ENCODE measurements at places on chromosomes 1 and 21. TPM values are rescaled to one million over a fixed set of nuclear protein-coding genes. Genes with fewer than 3 reads are reported as not detected.

DNA sequence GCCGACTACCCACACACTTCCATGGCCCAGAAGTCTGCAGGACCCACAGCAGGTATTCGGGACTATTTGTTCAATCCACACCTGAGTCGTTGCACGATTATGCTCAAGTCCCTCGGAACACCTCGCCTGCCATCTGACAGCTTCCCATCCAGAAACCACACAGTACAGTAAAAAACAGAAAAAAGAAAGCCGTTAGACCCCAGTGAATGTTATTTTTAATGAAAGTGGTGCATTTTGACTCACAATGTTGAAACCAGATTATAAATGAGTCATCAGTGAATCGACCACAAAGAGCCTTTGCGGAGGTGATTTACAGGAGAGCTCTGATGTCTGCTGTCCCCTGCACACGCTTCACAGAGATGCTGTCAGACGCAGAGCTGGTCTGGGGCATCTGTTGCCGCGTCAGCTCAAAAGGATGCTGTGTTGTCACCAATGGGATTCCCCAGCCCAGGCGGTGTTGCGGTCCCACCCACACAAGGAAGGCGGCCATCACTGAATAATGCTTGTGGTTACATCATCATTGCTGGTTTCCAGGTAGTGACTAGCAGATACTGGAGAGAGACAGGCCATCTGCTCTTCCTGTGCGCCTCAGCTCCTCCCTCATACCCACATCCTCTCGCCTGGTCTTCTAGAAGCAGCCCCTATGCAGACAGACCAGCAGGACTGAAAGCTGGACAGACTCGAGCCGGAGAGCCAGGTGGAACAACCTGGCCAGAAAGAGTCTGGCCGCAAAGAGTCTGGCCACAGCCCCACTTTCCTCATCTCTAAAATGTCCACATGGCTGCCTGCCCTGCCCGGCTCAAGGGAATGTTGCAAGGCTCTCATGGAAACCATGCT, 116.8 kb downstream of the TOMM20 start:
- DNase-seq: no peak

Gene GJC2
- total RNA-seq: 0.72 TPM

Gene OR2M3
- not detected for total RNA-seq

DNA sequence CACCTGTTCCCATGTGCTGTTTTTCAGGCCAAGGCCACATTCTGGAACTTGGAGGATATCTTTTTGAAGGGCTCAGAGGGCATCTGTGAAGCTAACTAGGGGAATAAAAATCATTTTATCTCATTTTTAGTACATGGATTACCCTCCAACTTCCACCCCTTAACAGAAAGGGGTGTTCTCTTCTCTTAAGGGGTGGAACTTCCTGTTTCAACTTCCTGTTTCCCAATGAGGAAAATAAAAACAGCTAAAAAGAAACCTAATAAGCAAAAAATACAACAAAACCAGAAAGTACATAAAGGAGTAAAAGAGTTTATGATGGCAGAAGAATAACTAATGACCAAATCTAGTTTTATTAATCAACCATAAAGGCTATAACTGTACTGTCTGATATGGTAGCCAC, 24.8 kb upstream of the SLC22A15 start:
- DNase-seq: no peak

GRCh38 chr1:45622524-45623394, 1.1 kb downstream of the CCDC17 start:
- DNase-seq: peak; percentile 45

GRCh38 chr1:202589190-202589930, 120.9 kb downstream of the SYT2 start:
- no peak for DNase-seq

DNA sequence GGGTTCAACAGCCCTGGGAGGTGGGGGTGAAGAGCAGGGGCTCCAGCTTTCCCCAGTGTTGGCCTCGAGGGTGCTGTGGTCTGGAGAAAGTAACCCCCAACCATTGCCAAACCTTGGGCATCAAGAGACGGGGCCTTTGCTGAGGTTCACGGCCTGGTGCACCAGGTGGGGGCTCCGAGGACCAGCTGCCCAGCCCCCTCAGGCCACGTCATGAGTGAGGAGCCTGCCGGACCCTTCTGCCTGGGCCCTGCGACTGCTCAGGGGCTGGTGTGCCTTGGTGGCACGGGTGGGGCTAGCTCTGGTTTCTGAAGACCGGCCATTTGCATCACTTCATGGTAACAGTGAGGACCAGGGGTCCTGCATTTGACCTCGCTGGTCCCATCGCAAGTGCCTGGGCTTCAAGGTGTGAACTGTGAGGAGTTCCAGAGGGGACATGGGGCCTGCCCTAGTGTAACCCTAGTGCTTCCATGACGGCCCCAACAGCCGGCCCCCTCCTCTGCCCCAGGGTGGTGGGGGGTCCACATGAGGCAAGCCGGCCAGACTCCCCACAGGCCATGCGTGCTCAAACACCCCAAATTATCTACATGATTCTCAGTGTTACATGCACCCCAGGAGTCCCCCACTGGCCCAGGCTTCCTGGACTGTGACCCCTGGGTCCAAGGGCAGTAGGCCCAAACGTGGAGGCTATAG, 13.5 kb downstream of the MORN1 start:
- DNase-seq: no peak

Gene PLA2G2C
- total RNA-seq: not detected

DNA sequence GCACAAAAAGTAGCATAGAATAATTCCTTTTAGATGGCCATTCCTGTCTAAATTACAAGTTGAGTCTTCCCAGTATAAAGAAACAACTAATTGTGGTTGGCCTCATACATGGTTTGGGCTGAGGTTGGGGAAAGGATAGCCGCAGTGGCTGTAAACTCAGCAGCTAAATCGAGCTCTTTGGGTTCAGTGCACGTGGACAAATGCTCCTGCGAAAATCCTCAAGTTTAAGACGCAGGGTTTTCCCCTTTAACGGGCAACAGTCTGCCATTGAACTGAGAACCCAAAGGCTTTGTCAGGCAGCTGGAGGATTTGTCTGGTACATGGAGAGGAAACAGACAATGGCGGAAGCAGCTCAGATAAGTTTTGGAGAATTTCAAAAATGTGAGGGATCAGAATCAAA, 331.9 kb downstream of the TGFB2 start:
- DNase-seq: no peak

- DNase-seq: no peak
These were observed 87.4 kb upstream of the KIF1B start for GRCh38 chr1:10122926-10123325.

DNA sequence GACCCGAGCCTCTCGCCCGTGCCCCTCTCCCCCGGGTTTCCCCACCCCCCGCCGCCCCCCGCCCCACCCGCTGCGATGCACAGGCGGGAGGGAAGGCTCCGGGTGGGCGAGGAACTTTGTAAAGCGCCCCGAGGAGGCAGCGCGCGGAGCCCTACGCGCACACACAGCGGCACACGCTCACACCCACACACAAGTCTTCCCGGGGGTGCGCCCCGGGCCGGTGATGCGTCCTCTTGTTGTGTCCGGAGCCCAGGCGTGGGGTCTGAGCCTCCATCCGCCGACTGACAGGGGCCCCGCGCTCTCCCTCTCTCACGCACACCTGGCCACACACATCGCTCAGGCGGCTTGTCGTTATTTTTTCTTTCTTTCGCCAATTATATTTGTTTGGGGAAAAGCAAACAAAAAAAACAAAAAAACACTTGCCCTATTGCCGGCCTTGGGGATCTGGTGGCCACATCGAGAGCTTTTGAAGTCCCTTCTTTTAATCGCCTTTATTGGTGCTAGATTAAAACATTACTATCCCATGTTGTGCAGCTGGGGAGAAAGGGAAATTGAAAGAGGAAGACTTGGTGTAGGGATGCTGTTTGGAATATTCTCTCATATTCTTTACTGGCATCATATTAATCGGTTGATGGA, 770 bp downstream of the NTNG1 start:
- DNase-seq: peak; percentile 30

Gene AMY1A
- total RNA-seq: not detected

- no peak for DNase-seq
These were observed 121.4 kb upstream of the RUNX3 start for GRCh38 chr1:25051504-25051903.

GRCh38 chr1:53069265-53069662, 7.3 kb downstream of the PODN start:
- DNase-seq: no peak

Gene OR2L8
- not detected for total RNA-seq

- DNase-seq: no peak
These were observed 2.5 kb upstream of the TRAPPC3 start for GRCh38 chr1:36151845-36152203.

- DNase-seq: no peak
These were observed 13.2 kb upstream of the C2CD2 start for GRCh38 chr21:41966872-41967621.

Gene CDKN2C
- 0.14 TPM for total RNA-seq

- peak; percentile 35 for DNase-seq
These were observed 179.9 kb upstream of the FGGY start for GRCh38 chr1:59116920-59117542.

DNA sequence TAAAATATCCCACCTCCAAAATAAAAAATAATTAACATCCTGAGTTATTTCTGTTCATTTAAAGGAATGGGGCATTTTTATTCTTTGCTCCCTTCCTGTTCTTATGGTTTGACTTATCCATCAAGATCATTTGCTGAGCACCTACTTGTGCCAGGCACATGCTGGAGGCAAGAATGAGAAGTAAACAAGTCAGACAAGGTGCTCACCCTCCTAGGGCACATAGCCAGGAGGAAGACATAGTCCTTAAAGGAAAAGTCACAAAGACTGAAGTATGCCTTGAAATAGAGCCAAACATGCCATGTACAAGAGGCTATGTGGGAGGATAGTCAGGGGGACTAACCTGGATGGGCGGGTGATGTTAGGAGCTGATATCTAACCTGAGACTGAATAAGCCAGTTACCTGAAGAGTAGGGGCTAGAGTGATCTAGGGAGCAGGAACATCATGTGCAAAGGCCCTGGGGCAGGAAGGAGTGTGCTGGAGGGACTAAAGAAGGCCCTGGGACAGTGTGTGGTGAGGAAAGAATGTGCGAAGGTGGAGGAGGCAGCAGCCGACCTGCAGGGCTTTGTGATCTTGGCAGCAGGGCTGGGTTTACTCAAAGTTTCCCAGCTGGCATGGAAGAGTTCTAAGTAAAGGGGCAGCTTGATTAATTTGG, 233.5 kb downstream of the MATN1 start:
- DNase-seq: no peak

GRCh38 chr1:154361357-154361756, 36.0 kb downstream of the ATP8B2 start:
- DNase-seq: no peak

DNA sequence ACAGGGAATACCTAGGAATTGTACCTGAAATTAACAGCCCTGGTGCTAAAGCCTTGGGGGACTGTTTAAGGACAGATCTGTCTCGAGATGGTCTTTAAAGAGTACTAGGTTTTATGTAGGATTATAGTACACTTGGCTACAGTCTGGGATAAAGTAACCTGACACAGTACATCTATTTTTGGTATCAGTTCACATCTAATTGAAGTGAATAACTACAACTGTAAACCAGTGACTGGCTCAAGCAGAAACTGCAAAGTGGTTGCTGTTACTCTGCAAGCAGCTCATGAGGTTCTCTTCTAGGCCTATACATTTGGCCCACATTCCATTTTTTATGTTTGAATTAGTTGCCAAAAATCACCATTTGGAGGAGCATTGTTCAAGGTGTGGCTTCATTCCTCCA, 320.8 kb upstream of the USP25 start:
- DNase-seq: no peak

GRCh38 chr1:112714313-112715263, 544 bp downstream of the PPM1J start:
- DNase-seq: no peak

Gene RHBDL2
- 0.26 TPM for total RNA-seq

DNA sequence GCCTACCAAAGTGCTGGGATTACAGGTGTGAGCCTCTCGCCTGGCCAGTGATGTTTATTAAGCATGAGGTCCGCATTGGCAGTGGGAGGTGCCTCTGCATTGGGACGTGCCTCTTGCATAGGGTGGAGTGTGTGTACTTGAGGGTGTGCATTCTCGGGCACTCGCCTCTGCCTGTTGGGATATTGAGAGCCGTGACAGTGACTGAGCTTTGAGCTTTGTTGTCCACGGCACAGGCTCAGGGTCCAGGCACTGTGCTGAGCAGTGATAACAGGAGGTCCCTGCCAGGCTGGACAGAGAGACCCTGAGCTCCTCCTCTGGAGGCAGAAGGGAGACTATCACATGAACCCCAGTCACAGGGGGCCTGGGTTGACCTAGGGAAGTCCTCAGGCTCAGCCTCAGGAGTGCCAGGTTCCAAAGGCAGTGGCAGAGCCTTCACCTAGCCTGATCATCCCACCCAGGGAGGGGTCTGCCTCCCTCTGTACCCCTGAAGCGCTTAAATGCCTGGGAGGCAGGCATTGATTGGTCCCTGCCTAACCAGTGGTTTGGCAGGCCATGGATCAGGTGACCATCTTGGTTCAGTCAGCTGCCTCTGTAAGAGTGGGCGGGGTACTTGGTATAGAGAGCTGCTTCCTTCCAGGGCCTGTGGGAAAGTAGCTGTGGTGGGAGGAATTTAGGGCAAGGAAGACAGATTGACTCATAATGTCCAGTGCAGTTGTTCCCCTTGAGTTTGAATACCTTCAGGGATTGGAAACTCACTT, 213.8 kb upstream of the TMEM51 start:
- no peak for DNase-seq

GRCh38 chr1:244874974-244875579, 10.7 kb upstream of the HNRNPU start:
- peak; percentile 80 for DNase-seq

DNA sequence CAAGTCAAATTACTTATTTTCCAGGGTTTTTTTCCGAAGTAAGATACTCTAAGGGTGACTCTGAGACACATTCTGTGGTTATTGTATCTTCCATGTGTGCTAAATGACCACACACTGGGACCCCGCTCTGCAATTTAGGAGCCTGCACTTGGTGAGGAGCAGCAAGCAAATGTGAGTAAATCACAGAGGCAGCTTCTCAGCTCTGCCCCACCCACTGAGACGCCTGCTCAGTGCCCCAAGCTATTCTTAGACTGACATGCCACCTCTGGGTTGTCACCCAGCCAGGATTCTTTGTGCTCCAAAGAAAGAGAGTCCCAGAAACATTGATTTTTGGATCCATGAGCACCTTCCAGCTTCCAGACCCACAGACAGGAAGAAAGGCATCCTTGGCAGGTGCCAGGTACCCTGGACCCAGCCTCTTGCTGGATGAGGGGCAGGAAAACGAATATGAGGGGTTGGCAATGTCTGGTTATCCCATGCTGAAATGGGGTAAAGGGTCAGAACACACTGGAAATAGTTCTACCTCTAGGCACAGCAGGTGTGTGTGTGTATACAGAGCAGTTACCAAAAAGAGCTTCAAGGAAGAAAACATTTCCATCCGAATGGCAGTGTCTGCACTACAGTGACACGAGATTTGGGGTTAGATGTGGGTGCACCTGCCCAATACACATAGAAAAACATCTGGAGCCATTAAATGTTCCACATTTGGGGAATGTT, 41.2 kb downstream of the TNR start:
- DNase-seq: no peak

Gene CR1
- 0.13 TPM for total RNA-seq

Gene RGS7
- total RNA-seq: 1.2 TPM

- no peak for DNase-seq
These were observed 90.5 kb downstream of the SPATA17 start for GRCh38 chr1:217721692-217722091.

- no peak for DNase-seq
These were observed 373.5 kb downstream of the KIF26B start for GRCh38 chr1:245528258-245528635.
